ENCODE measurements at places on chromosomes 7 and 10.
A peak's percentile ranks its signal among the peaks of the same experiment; 100 is the strongest.

GRCh38 chr10:5611899-5612680, 54.3 kb downstream of the ASB13 start:
- peak; percentile 12 for DNase-seq

DNA sequence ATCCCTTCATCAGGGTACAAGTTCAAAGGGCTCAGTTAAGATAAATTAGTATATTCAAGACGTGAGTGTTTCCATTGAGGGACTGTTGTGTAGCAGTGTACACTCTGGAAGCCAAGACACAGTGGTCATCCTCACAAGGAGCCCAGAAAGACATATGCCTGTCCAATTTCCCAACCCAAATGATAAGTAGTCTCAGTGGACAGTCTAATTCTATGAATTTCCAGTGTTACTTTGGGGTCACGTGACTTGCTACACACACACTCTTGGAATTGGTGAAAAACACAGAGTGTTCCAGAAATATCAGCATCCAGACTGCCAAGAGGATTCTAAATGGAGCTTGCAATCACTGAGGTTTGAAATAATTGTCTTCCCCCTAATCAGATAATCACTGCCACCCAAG, 365.1 kb downstream of the WDR11 start:
- no peak for DNase-seq

DNA sequence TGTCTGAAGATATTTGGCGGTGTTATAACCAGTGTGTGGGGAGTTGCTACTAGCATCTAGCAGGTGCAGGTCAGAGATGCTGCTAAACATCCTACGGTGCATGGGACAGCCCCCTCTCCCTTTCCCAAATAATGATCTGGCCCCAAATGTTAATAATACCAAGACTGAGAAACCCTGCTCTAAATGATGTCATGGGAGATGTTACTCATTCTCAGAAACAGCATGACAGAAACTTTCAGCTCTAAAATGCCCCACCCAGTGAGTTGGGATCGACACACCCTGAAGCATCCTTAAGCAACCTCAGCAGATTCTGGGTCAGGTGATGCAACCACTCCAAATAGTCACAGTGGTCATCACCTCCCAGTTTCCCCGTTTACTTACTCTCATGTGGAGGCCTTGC, 108.8 kb upstream of the MPP7 start:
- no peak for DNase-seq

GRCh38 chr10:48535416-48536155, 69.3 kb downstream of the ARHGAP22 start:
- DNase-seq: no peak

DNA sequence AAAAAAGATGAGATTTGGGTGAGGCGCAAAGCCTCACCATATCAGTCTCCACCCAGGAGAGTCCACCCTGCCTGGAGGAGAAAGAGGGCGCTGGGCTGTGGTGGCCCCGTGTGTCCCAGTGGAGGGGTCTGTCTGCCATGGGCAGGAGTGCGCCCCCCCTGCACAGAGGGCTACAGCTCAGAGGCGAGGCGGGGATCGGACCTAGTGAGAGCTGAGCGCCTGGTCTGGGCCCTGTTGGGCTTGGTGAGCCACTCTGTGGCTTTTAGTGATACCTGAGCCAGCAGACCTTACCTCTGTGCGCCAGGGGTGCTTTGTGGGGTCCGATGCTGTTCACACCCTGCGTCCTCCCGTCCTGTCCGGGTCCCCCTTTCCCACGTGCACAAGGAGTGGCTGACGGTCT, 25.9 kb upstream of the GNA12 start:
- no peak for DNase-seq

DNA sequence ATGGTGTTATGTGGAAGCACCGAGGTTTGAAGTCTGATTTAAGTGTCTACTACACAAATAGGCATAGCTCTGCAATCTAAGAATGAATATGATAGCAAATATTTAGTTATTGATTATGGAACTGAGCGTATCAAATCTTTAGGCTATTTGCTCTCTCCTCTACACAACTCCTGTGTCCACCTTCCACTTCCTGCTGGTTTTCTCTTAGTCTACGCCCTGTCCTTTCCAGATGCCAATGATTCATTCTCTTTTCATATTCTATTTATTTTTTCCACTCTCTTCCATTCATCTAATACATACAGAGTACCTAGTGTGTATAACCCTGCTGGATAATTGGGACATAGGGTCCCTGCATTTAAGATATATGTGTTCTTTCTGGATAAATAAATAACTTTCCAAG, 83.7 kb downstream of the DGKB start:
- no peak for DNase-seq

DNA sequence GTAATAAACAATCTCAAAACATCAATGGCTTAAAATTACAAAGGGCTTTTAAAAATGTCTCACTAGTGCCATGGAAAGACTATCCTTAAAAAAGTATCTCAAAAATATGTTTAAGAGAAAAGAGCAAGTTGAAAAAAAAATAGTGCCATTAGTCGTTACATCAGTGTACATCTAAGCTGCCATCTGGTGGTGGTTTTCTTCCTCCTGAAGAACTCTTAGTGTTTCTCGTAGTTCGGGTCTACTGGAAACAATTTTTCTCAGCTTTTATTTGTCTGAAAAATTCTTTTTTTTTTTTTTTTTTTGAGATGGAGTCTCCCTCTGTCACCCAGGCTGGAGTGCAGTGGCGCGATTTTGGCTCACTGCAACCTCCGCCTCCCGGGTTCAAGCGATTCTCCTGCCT, 5.9 kb upstream of the GARIN1A start:
- peak; percentile 25 for DNase-seq

- no peak for DNase-seq
Measured at GRCh38 chr7:121824276-121824675, 48.7 kb upstream of the PTPRZ1 start.

- no peak for DNase-seq
Measured at GRCh38 chr10:28711041-28711440, 33.7 kb downstream of the BAMBI start.

- DNase-seq: no peak
Measured at GRCh38 chr7:1914321-1914720, 244.2 kb downstream of the ELFN1 start.

GRCh38 chr10:62077330-62078015, 176.0 kb downstream of the ARID5B start:
- no peak for DNase-seq

GRCh38 chr10:11162828-11163599, 145.3 kb downstream of the CELF2 start:
- DNase-seq: no peak

- no peak for DNase-seq
Measured at GRCh38 chr7:106488465-106488864, 172.5 kb downstream of the CCDC71L start.

DNA sequence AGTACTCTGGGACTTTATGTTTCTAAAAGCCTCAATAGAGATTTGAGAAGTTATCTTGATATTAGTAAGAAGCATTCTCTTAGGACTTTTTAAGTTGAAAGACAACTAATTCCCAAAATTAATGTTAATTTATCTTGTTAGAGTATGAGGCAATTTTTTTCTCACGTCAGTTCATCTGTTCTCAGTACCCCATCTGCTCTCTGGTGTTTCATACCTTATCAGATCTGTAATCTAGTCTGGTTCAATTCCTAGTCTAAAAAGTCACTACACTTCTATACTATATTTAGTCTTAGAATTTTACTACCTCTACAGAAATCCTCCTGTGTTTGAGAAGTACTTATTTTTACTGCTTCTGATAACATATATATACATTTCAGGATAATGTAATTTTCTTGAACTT, 66.1 kb downstream of the LRGUK start:
- no peak for DNase-seq

GRCh38 chr10:69317175-69317604, 38.9 kb downstream of the HK1 start:
- DNase-seq: no peak

GRCh38 chr10:63866747-63867140, 345.5 kb downstream of the REEP3 start:
- DNase-seq: peak; percentile 31

GRCh38 chr7:115477193-115477651, 553.3 kb downstream of the TFEC start:
- no peak for DNase-seq

DNA sequence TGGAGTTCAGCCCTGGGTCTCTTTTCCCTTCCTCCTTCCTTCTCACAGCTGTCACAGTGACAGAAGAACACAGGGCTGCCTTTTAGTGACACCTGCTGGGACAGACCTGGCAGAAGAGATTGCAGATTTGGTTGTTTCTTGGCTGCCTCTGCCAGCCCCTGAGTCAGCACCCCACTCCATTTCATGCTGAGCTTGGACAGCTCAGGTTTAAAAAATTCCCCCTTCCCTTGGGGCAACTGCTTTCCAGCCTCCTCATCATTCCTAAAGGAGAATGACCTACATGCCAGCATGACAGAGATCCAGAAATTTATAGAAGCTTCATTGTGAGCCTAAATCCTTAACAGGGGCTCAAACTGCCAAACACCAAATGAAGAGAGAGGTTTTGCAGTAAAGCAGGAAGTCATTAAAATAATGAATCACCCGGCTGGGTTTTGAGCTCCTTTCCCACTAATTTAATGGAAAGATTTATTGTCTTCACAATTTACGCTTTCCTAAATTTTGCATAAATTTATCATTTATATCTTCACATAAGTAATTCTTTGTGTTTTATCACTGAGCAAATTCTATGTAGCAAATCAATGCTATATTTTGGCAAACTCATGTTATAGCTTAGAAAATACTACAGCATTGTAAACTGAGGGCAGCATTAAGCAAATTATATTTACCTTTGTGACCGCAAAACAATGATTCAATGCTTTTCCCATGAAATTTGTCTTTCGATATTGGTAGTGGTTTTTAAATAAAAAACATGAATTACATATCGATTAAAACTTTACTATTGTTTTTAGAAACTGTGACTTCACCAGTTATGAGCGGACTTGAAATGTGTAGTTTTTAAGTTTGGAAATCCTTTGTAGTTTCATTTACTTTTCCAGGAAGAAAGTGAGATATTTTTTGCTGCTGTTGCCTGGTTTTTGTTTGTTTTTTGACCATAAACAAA, 399.5 kb upstream of the ANKRD30A start:
- peak; percentile 87 for DNase-seq

- peak; percentile 61 for DNase-seq
Measured at GRCh38 chr10:5343561-5343960, 21.2 kb upstream of the UCN3 start.

DNA sequence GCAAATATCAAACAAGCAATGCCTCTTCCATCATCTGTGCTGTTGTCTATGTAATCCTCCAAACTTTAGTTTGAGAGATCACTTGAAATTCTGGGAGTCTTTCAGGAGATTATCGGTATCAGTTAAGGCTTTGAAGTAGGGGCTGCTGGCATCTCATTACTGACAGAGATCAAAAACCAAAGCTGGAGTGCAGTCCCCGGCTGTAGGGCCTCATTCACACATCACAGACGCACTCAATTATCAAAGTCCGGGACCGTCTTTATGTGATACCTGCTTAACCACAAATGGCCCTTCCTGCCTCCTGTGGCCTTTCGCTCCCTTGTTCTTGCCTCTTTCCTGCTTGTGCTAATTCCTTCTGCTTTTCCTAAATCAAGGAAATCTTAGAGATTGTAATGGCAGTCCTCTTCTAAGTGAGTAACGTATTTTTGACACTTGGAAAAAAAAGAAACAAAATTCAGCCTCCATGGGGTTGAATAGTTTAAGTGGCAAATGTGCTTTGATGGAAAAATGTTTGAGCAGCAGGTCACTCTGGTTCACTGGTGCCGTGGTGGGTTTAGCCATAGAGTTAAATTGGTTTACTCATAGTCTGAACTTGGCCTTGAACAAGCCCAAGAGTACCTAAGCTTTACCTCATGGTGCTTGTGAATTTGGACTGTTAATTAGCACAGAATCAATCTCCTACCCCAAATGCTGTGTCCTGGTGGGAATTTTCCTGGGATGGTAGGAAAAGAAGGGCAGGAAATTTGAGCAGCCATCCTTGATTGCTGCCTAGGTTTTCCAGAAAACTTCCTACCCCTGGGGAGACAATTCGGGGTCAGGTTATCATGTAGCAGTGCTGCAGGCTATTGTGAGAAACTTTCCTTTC, 178.9 kb upstream of the LYZL1 start:
- DNase-seq: no peak

GRCh38 chr7:37432281-37432920, 16.3 kb downstream of the ELMO1 start:
- DNase-seq: no peak

GRCh38 chr10:67036808-67037207, 111.0 kb downstream of the LRRTM3 start:
- no peak for DNase-seq

- DNase-seq: no peak
Measured at GRCh38 chr7:90413185-90413528, 9.9 kb downstream of the CLDN12 start.

- DNase-seq: no peak
Measured at GRCh38 chr7:133961724-133962123, 165.4 kb upstream of the LRGUK start.

- no peak for DNase-seq
Measured at GRCh38 chr10:15775513-15775912, 55.8 kb upstream of the ITGA8 start.

DNA sequence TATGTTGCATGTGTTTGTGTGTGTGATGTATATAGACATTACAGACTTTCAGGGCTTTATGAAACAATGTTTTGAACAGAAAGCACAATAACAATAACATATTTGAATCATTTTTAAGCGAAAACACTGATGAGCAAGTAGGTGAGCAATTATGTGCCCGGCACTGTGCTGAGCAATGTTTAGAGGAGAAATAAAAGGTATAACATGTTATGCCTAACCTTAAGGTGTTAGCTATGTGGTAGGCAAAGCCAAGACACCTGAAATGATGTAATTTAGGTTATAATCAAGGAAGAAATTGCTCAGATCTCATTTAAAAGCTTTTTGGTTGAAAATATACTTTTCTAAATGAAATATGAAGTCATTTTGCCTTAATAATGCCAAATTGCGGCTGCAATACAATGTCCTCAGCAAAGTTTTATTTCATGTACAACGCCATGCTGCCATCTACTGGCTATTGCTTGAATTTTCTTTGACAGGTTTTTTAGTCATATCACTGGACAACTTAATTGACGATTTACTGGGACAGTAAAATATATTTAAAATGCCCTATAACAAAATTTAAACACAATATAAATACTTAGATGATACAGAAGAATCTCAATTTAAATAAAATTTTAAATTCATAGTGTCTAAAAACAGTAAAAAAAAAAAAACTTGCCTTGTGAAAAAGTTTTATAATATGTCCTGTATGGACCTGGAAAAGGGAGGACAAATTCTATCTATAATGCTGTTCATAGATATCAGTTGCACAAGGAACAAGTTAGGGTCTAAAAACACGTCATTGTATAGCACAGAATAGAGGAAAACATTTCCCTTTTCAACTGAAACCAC, 131.1 kb upstream of the CDK1 start:
- peak; percentile 51 for DNase-seq

DNA sequence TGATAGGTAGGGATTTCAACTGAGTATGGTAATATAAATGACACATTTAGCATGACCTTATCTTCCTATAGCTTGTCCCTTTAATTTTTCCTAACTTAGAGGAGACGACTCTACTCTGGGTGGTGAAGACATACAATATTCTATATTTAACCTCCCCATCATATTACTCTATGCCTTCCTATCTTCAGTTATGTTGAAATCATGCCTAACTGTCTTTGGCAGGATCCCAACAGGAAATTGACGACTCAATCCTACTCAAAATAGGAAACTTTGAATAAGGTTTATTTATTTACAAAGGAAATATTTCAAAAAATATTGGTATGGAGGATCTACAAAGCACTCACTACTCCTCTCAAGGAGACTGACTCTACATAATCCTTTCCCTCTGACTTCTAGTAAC, 24.1 kb upstream of the SEMA3A start:
- DNase-seq: no peak

GRCh38 chr10:129123428-129123827, 343.6 kb upstream of the MGMT start:
- no peak for DNase-seq

GRCh38 chr10:119919271-119919670, 26.7 kb downstream of the SEC23IP start:
- no peak for DNase-seq
